Thyroid gland (tissue), 4 donors: ENCODE measurements at places on chromosomes 1 and 21.

- peak; percentile 45 for DNase-seq
Measured at GRCh38 chr1:150621497-150622302, 7.7 kb downstream of the ENSA start.

- no peak for DNase-seq
Measured at GRCh38 chr1:110605446-110605845, 712 bp downstream of the KCNA2 start.

- DNase-seq, result no peak
Measured at GRCh38 chr1:201354901-201355295, 22.6 kb downstream of the TNNT2 start.

GRCh38 chr1:21775985-21776562, 6.9 kb downstream of the USP48 start:
- DNase-seq, result no peak

DNA sequence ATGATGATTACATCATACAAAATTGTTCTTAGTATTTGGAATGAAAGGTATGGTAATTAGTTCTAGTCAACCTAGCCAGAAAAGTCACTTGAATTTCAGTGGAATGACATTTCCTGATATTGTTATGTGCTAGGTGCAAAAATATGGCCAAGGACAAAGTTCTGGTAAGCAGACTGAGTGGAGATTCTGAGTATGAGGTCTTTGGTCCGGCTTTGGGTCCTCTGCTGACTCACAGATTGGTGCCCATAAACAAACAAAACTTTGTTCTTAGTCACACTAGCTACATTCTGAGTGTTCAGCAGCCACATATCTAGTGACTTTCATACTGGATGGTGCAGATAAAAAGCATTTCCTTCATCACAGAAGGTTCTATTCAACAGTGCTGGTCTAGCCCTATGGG, 206.1 kb downstream of the ZNF648 start:
- DNase-seq, result no peak

- DNase-seq, result no peak
Measured at GRCh38 chr1:36068866-36069265, 15.0 kb upstream of the TEKT2 start.

DNA sequence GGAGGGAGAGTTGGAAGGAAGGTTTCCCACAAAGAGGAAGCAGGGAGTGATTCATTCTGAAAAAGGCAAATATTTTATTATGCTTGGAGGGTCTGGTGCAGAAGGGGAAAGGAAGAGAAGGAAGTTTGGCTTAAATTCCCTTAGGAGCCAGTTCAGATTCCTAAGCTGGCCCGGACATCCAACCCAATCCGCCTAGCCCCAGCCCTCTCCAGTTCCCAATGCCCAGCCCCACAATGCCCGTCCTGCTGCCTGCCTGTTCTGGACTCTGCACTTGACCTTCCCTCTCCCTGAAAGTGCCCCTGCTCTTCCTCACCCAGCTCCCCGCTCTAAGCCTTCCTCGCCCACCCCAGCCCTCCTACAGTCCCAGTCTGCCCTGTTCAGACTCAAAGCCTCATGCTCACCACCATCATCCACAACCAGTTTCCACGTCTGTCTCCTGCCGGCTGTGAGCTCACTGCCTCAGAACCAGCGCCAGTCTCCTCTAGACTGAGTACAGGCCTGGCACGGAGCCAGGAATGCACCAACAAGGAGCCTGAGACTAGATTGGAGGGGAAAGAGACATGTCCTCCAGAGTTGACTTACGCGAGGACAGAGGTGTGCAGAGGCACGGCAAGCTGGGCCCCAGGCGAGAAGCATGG, 18.9 kb downstream of the CAPN2 start:
- peak; percentile 96 for DNase-seq

- peak; percentile 89 for DNase-seq
Measured at GRCh38 chr1:91732291-91733107, 153.5 kb downstream of the TGFBR3 start.

- DNase-seq, result no peak
Measured at GRCh38 chr1:175499595-175500382, 243.6 kb downstream of the TNR start.

DNA sequence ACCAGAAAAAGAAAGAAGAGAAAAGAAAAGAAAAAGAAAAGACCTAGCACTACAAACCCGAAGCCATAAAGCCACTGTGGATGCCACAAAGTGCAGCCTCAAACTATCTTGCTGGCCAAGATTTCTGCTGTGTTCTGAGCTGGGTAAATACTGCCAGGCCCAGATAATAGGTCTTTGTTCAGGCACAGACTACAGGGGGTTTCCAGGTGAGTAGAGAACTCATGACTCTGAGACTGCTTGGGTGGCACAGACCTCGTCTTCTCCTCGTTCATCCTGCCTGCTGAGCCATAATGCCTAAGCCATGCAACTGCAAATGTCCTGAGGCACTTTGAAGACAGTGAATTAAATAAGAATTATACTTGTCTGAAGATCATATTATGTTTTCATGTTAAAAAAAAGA, 651.8 kb downstream of the LMO4 start:
- no peak for DNase-seq

GRCh38 chr1:68120136-68120791, 69.8 kb upstream of the DIRAS3 start:
- DNase-seq, result peak; percentile 39

GRCh38 chr21:36992671-36993070, 13.8 kb upstream of the RIPPLY3 start:
- peak; percentile 20 for DNase-seq

DNA sequence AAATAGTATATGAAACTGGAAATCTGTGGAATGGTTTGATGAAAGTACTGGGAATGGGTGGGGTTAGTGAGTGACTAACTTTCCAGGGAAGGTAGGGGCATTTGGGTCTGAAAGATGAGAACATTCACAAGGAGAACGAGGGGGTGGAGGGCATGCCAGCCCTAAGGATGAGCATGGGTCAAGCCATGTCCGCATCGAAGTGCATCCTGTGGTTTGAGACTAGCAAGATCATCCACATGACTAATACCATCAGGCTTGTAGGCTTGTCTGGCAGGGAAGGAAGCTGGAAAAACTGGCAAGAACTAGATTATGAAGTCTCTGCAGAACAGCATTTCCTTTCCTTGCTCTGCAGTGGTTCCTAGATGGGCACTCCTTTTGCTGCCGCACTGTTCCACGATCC, 70.4 kb upstream of the UBE2U start:
- no peak for DNase-seq

GRCh38 chr1:164675342-164675904, 116.4 kb downstream of the PBX1 start:
- DNase-seq, result no peak

DNA sequence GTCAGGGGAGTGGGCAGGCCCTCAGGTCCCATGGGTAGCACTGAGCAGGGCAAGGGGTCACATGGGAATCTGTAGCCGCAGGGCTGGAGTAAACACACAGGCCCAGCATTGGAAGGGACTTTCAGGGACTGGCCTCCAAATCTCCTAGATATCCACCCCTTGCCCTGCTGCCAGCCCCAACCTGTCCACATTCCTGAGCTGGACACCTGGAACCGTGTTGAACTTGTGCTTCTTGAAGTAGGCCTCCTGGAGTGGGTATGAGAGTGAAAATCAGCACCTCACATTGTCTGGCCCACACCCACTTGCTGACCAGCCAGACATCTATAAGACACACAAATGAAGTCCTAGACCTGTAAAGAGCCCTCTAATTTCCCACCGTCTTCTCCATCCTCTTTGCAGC, 7.7 kb downstream of the POMGNT1 start:
- peak; percentile 93 for DNase-seq

GRCh38 chr1:111699268-111699667, 39.9 kb downstream of the INKA2 start:
- DNase-seq, result no peak

GRCh38 chr1:30120245-30121000, 603.0 kb downstream of the MATN1 start:
- no peak for DNase-seq

DNA sequence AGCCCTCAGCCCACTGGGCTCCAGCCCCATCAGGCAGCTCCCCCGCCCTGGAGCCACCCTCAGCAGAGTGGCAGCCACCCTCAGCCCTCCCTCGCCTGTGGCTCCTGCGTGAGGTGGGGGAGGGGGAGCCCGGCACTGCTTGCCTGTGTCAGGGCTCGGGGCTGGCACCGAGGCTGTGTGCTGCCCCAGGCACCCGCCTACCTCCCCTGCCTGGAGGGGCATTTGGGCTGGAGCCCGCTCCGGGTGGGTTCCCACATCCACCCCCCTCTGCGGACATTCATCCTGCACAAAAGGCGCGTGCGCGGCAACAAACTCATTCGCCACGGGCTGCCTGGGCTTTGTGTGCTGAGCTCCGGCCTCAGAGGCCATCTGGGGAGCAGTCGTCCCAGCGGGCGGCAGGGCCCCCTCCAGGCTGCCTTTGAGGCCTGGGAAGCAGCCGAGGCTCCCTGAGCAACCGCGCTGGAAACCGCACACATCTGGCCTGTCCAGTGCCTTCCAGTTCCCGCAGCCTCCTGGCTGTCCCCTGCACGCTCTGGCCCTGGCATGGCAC, 12.6 kb upstream of the TNFRSF14 start:
- no peak for DNase-seq

- no peak for DNase-seq
Measured at GRCh38 chr1:227734546-227734855, 601 bp downstream of the JMJD4 start.

DNA sequence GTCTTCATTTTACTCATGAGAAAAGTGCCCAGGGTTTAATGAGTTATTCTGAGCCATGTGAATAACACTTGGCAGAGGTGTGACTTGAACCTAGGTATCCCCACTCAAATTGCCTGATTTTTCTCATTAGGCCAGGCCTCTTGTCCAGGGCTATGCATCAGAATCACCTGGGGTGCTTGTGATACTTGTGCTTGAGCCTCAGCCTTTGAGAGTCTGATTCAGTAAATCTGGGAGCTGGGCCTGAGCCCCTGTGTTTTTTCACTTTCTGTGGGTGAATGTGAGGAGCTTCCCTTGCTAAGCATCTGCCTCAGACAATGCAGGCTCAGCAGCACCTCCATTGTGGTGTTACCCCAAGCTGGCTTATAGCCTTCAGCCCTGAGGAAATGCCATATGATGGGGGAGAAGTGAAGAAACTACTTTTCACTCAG, 127.1 kb downstream of the S1PR1 start:
- no peak for DNase-seq

- no peak for DNase-seq
Measured at GRCh38 chr21:44842087-44842486, 24.2 kb upstream of the SUMO3 start.

- DNase-seq, result no peak
Measured at GRCh38 chr1:240107058-240107684, 15.5 kb downstream of the FMN2 start.

GRCh38 chr1:209787551-209787950, 3.2 kb upstream of the C1orf74 start:
- DNase-seq, result peak; percentile 76
